ENCODE measurements at places on chromosomes 7 and 10.

- DNase-seq = peak; percentile 92
Measured at GRCh38 chr7:55533050-55533728, 39.1 kb downstream of the VOPP1 start.

GRCh38 chr10:77421591-77421990 is 216.0 kb downstream of the KCNMA1 start:
- DNase-seq = no peak

DNA sequence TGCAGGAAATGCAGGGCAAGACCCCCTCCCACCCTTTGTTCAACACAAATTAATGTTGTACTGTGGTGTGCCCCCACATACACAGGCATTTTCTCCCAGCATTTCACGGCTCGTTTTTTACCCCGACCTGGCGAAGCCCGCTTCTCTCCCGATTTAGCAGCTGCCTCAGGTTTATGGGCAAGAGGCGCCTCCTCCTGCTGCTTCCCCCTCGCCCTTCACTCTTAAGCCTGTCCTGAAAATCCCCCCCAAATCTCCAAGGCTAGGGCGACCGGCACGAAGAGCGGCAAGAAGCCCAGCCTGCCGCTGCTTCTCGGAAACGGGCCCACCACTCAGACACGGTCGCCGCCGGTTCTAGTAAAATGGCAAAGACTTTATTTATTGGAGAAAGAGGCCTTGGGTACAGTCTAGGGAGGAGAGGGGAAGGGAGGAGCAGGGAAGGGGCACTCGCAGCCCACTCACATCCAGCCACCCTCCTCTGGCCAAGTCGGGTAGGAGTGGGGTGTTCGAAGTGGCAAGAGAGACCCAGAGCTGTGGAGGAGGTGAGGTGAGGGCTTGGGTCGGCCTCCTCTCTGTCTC is 3.3 kb downstream of the LBX1 start:
- DNase-seq = no peak

DNA sequence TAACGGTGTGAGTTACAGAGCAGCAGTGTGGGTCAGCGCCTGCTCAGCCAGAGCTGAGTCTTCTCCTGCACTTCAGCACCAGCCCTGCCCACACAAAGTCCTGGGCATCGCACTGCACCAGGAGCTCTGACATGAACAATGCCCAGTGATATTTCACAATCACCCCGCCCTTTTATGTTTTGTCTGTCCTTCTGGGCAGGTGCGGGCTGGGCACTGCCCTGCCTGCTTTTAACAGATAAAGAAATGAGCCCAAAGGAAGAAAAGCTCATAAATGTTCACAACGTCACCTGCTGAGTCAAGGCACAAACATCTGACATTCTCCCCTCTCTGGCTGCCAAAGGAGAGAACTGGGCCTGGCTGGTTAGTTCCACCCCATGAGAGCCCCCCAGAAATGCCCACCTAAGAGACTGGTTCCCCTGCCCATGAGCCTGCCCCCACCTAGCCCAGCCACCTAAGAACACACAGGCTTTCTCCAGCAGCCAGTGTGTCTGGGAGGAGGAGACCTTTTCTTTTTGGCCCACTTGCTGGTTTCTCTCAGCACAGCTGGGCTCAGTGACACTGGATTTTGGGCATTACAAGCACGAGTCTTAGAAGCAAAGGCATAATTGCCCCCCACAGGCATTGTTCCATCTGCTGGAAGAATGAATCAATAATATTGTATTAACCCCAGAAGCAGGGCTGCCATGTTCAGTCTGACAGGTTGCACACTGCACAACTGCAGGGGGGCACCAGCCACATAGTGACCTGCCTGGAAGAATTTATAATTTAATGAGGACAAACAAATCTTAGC is 22.3 kb downstream of the CALML3 start:
- no peak for DNase-seq

GRCh38 chr7:124276005-124276622 is 243.2 kb upstream of the TMEM229A start:
- DNase-seq = no peak

DNA sequence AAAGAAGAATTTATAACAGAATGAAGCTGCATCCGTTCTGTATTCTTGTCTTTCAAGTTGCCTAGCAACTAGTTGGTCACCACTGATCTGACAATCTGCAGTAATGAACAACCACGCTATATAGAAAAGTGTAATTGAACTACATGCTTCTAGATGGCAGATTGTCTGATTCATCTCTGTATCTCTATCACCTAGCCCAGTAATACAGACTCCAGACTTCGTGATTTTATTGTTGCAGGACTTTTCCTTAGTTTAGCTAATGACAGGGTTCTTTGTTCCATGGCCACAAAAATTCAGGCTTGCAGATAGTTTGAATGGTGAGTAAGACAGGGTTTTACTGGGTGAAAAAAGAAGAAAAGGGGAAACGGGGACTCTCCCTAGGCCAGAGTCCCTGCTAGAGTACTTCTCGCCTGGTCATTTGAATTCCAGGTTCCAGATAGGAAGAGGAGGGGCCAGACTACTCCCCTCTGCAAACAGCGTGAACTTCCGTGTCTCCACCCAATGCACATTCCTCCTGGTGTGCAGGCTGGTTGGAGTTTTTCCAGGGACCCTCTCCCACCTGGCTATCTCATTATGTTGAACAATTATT is 45.9 kb downstream of the COL1A2 start:
- no peak for DNase-seq

GRCh38 chr10:104804880-104805279 is 163.8 kb downstream of the SORCS3 start:
- no peak for DNase-seq

- no peak for DNase-seq
Measured at GRCh38 chr7:207418-208129, 15.2 kb downstream of the FAM20C start.

- peak; percentile 1 for DNase-seq
Measured at GRCh38 chr7:51973939-51974338, 657.3 kb upstream of the COBL start.

GRCh38 chr7:147756300-147756699 is 834.3 kb upstream of the C7orf33 start:
- no peak for DNase-seq

DNA sequence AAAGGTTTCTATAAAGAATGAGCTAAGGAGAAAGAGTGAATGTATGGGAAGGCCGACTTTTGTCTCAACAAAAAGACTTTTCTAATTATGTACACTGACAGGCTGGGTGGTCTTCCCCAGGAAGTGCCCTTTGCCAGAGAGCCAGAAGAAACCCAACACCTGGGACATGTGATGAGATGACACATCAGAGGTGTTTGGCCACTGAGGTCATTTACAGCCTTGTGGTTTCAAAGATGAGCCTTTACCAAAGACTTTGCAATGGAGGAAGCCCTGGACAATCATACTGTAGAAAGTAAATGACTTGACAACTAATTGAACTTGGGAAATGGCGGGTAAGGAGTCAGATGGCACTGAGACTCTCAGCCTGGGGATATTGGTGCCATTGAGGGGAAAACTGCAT is 3.4 kb upstream of the NRG3 start:
- no peak for DNase-seq

GRCh38 chr7:353746-354325 is 63.9 kb downstream of the FOXL3 start:
- DNase-seq = no peak

- no peak for DNase-seq
Measured at GRCh38 chr10:28669227-28670173, 7.8 kb upstream of the BAMBI start.

DNA sequence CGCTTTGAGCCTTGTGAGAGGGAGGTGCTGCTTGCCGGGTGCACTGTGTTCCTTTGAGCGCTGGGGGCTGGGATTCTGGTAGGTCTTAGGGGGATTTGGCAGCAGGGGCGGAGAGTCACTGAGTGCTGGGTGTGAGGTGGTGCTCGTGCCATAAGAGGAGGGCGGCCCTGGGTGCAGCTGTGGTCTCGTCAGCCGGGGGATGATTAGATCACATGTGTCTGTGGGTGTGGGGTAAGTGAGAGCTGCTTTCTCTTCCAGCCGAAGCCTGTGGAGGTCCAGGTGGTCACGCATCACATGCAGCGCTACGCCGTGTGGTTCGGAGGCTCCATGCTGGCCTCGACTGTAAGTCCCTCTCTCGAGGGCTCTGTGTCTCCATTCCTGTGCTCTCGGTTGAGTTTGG is 93.7 kb downstream of the ACTR3B start:
- DNase-seq = no peak

DNA sequence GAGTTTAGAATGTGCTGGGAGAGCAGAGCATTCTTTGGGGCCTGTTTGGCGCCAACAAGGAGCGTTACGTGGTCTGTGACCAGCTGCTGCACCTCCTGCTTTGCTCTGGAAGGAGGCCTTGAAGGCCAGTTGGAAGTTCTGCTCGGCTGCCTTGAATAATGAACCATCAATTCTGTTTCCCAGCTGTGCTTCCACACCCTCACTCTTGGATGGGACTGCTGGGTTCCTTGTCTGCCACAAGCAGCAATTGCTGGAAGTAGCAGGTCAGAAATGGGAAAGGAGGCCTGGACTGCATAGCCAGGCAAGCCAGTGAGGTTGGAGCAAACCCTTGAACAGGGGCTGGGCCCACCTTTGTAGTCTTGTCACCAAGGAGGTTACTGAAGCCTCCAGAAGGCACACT is 86.6 kb upstream of the INSYN2A start:
- no peak for DNase-seq

GRCh38 chr7:50727072-50727471 is 55.6 kb downstream of the GRB10 start:
- DNase-seq = no peak

- no peak for DNase-seq
Measured at GRCh38 chr10:44853148-44853734, 57.9 kb upstream of the TMEM72 start.

DNA sequence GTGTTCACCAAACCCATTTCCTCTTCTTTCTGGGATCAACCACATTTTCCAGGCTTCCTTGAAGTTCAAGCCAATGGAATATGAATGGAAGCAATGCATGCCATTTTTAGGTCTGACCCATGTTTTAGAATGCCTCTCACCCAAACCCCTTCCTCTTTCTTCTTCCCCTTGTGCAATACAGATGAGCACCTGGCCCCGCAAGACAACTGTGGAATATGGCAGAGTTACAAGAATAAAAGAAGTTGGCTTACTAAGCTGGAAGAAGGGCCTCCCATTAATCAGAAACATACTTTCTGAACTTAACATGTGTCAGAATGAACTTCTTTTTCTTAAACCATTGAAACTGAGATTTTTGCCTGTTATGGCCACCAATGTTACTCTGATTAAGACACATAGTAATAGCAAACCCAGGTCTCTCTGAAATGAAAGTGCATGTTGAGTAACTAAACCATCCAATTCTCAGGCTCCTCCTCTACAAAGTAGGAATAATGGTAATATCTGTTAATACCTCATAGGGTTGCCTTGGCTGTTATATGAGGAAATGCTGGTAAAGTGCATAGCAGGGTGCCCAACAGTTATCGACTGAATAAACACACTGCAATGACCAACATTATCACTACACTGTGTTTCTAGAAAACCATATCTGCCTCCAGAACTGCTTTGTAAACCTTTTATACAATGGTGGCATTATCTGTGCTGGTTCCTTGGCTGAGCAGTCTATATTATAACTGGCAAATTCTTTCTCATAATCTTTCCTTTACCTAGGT is 382.2 kb upstream of the NRP1 start:
- DNase-seq = peak; percentile 33

DNA sequence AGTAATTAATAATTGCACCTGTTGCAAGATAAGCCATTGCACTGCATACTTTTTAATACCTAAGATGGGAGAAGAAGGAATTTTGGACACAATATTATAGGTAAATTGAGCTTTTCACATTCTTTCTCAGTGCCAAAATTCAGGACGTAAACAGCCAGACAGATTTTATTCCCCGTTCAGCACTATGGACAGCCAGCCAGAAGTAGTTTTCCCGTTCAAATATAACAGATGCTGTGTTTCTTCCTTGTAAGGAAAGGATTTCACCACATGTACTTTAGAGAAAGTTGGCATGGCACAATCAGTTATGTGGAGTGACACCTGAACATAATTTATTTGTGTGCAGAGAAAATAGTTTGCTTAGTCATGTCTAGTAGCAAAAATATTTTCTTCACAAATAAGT is 34.8 kb downstream of the SEMA3E start:
- no peak for DNase-seq

- DNase-seq = peak; percentile 57
Measured at GRCh38 chr10:30581779-30582380, 47.7 kb downstream of the LYZL2 start.

GRCh38 chr7:8185926-8186683 is 75.9 kb downstream of the ICA1 start:
- DNase-seq = peak; percentile 68

GRCh38 chr10:91689731-91690168 is 56.9 kb upstream of the PPP1R3C start:
- no peak for DNase-seq

DNA sequence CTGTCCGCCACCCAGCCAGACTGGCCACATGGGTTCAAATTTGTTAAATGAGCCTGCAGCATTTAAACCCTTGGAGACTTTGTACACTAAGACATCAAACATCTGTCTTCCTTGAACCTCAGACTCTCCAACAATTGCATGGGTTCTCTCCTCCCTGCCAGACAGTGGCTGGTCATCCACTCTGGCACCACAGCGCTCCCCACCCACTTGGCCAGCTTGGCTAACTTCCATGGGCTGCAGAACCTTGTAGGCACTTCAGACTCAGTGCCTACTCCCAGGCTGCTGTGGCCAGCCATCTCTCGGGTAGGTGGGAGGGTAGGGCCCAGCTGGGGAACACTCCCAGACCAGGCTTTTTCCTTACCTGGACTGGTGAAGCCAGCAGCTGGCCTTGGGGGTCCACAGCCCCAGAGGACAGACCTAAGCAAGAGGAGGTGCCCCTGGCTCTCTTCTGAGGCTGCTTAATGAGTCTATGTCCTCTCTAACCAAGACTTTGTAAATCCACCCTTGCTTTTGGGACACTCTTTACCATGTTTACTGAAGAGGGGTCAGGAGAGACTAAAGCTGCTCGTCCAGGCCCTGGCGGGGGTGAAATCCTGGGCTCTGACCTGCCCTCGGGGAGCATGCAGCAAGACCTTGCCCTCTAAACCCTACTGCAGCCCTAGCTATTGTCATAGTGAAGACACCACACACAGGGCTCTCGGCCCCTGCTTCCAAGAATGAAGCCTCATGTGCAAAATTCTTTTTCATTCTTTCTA is 82.7 kb downstream of the ARHGAP22 start:
- no peak for DNase-seq

DNA sequence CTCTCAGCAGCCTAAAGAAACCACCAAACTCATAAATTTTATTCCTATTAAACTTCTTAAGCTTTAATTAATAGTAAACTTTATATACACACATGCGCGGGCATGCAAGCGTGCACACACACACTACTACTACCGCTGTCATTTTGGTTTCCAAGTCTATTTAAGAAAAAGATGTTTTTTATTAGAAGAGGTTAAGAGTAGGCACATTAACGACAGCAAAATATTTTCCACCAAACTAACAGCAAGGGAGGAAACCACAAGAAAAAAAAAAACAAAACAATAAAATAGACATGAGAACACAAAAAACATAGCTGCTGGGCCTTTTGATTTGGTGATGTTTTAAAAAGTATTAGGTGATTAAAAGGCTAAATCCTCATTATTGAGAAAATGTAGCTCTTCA is 28.6 kb downstream of the RTKN2 start:
- peak; percentile 44 for DNase-seq

DNA sequence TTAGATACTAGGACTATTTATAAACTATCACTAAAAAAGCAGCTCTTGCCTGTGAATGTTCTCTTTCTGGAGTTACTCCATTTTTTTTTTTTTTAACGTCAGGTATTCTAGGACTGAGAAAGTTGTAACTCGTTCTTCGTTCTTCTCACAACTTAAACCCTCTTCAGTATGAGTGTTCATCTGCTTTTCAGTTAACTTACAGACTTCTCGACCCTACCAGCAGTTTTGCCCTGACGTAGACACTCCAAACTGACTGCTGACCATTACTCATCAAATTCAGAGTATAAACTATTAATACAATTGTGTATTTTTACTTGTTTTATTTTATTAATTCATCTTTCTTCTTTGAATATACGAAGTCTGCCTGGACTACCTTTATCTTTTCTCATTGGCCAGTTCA is 353.1 kb downstream of the GPR37 start:
- no peak for DNase-seq

Data from common myeloid progenitor, CD34-positive (primary cell).